ENCODE measurements at places on chromosomes 4 and X.

GRCh38 chr4:67201334-67201733, 344.0 kb downstream of the CENPC start:
- no peak for DNase-seq

GRCh38 chrX:21863241-21863640, 7.5 kb downstream of the YY2 start:
- no peak for DNase-seq

DNA sequence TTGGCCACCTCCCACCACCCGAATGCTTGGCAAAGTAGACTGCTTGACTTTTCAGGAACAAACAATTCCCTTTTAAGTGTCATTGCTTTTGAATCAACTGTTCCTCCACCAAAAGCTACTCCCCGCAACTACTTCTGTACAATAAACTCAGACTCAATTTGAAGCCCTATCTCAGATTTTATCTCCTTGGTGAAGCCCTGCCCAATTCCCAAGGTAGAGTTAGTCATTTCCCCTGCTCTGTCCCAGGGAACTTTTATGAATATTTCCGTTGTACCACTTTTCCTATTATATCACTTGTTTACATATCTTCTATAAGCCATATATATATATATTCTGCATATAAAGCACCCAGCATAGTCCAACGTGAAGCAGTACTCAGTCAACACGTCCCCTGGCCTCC, 102.8 kb downstream of the C4orf51 start:
- no peak for DNase-seq

- DNase-seq, result no peak
Measured at GRCh38 chrX:145630081-145630480, 187.5 kb upstream of the SLITRK2 start.

GRCh38 chr4:85475631-85476233, 782 bp downstream of the ARHGAP24 start:
- no peak for DNase-seq

GRCh38 chr4:88018466-88018865, 11.0 kb downstream of the PKD2 start:
- DNase-seq, result no peak

GRCh38 chrX:55033429-55033828, 2.7 kb upstream of the ALAS2 start:
- DNase-seq, result no peak

DNA sequence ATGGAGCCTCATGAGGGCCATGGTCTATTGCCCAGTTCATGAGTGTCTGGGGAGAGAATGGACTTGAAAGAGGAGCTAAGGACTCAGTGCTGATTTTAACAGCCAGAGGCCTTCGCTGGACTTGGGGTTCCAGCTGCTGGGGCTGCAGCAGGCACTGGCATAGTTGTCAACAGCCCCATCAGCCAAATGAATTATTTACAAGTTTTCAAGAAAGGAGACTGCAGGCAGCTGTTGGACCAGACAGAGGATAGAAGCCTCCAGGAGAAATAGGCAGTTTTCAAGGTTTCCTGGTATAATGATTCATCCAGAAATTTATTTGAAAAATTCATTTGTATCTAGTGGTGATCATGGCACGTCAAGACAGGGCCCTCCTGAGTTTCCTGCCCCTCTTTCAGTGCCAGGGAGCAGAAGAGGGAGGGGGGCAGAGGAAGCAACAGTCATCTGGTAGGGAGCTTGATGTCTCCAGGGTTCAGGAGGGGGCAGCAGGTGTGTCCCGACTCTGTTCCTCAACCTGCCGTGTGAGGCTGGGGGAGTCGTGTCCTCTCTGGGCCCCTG, 63.1 kb upstream of the GPR78 start:
- no peak for DNase-seq

- DNase-seq, result no peak
Measured at GRCh38 chr4:123301923-123302322, 94.7 kb upstream of the SPRY1 start.

GRCh38 chr4:87375719-87376291, 15.2 kb downstream of the HSD17B11 start:
- no peak for DNase-seq

- DNase-seq, result peak; percentile 49
Measured at GRCh38 chrX:49002091-49002935, at the start of gene GRIPAP1. GRIPAP1 (minus strand) TSS chrX:49002264; CDS start chrX:49002229, 35 bp downstream.

GRCh38 chr4:164261831-164262230, 492.1 kb upstream of the SMIM31 start:
- no peak for DNase-seq

GRCh38 chr4:158008551-158009218, 164.1 kb downstream of the GASK1B start:
- DNase-seq, result no peak

DNA sequence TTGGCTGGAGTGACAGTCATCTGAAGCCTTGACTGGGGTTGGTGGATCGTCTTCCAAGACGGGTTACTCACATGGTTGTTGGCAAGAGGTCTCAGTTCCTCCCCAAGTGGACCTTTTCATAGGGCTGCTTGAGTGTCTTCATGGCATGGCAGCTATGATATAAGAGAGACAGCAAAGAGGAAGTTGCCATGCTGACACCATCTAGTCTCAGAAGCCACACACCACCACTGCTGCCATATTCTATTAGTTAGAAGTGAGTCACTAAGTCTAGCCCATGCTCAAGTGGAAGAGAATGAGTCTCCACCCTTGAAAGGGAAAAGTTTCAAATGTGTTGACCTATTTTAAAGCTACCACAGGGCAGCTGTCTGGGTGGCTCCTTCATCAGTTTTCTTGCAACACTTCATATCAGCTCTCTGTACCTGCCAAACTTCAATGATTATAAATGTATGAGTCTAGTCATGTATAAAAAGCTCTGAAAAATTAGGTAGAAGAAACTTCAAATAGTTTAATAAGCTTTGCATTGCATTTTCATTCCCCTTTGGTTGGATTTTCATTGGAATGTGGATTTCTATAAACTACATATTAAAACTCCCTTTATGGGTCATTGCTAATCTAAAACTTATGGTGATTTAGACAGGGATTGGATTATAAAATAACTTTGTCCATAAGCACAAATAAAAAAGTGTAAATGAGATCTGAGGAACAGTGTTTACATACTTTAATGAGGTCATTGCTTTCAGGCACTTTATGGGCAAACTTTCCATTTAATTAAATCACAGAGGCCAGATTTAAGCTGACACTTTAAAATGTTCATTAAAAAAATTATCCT, 68.0 kb upstream of the ATXN3L start:
- DNase-seq, result no peak

DNA sequence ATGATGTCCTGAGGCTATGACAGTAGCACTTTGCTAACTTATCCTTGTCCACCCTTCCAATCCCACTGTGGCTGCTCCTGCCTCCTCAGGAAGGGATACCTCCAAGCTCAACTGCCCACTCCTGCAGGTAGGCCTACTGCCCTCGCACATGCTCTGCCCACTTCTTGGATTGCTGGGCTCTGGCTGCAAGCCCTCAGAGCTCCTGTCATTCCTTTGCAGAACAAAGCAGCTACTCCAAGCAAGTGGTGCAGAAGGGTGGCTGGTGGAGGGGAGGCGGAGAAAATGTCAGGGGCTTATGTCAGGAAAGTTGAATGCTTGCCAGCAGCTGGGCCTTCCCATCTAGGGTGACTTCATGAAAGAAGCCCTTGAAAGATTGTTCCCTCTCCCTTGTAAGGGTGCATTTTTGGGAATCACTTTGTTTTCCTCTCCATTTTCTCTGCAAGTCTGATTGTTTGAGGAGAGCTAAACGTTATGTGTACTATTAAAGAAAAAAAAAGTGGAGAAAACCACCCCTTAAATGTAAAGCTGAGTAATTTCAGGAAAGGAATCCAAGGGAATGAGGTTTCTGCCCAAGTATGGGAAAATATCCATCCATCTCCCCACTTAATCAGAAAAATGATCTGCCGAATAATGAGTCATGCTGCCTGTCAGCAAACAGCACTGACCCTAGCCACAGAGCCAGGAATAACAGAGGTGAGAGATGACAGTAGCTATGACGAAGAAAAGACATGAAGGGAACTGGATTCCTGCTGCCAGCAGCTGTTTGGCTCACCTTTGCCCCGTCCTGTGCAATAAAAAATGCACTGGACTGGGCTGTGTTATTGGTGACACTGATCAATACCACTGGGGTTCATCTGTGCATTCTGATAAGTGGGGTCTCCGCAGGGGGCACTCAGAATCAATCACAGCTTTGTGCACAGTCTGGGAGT, 102.0 kb downstream of the RTL5 start:
- DNase-seq, result no peak

DNA sequence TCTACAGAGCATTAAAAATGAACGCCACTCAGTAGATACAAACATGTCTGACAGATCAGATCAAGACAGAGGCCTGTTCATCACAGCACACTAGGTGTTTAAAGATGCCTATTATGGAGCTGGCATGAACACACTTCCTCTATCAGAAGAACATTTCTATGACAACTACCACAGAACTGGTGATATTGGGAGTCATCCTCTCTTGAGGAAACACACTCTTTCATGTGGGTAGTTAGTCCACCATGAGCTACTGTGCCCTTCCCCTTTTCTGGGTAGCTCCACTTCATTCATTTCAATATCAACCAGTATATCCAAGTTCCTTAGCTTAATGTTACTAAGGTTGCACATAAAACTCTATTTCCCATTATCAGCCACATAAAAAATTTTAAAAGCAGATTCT, 46.7 kb downstream of the MAOB start:
- no peak for DNase-seq

DNA sequence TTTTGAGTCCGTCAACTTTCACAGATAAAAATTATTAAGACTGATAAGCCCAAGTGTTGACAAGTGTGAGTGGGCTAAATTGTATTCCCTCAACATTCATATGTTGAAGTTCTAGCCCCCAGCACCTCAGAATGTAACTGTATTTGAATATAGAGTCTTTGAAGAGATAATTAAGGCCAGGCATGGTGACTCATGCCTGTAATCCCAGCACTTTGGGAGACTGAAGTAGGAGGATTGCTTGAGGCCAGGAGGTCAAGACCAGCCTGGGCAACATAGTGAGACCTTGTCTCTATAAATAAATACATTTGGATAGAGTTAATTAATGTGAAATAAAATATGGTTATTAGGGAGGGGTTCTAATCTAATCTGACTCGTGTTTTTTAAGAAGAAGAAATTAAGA, 29.7 kb upstream of the SLC25A4 start:
- DNase-seq, result no peak

DNA sequence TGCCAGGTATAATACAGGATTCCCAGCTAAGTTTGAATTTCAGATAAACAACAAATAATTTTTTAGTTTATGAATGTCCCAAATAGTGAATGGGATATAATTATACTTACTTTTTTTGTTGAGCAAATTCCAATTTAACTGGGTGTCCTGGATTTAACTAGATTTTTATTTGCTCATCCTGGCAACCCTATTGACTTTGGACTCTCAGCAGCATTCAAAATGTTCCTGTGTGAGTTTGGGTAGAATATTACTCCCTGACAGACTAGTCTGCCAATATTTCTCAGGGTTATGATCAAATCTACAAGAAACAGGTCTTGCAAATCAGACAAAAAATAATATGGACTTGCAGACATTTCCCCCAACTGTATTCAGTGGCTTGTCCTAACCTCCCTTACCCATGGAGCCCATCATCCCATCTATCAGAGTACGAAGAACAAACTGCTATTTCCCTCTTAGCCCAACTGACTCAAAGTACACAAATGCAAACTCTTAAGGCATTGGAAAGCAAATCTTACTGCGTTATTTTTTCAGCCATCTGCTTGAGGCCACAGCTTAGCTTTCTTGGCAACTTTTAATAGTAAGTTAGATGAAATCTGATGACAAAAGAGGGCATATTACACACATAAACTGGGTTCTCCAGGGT, 20.7 kb downstream of the SETD7 start:
- no peak for DNase-seq

- no peak for DNase-seq
Measured at GRCh38 chrX:19326567-19326966, 17.2 kb upstream of the PDHA1 start.

GRCh38 chr4:39427520-39428114, 20.9 kb downstream of the KLB start:
- DNase-seq, result no peak

GRCh38 chr4:99437723-99438404, 2.7 kb upstream of the ADH7 start:
- no peak for DNase-seq

DNA sequence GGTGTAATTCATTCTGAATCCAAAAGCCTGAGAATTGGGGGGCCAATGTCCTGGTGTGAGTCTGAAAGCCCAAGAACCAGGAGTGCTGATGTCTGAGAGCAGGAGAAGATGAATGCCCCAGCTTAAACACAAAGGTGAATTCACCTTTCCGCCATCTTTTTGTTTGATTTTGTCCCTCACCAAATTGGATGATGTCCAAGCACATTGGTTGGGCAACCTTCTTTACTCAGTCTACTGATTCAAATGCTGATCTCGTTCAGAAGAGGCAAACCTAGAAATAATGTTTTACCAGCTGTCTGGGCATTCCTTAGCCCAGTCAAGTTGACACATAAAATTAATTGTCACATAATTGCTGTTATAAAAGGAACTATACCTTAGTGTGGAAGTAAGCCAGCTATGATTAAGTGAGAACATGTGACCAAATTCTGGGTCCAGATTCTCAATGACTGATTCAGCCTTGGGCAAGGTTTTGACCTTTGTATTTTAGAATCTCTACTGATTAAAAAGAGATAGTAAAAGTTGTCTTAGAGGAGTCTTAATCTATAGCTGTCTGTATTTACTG, 34.5 kb upstream of the SLC4A4 start:
- DNase-seq, result no peak

- no peak for DNase-seq
Measured at GRCh38 chr4:92840880-92841279, 537.1 kb downstream of the GRID2 start.

All from activated CD8-positive, alpha-beta memory T cell treated with anti-CD3 and anti-CD28 coated beads for 48 hours (primary cell).